ENCODE measurements at places on chromosomes 12 and 14. TPM values are rescaled to one million over a fixed set of nuclear protein-coding genes. Genes with fewer than 3 reads are reported as not detected.

DNA sequence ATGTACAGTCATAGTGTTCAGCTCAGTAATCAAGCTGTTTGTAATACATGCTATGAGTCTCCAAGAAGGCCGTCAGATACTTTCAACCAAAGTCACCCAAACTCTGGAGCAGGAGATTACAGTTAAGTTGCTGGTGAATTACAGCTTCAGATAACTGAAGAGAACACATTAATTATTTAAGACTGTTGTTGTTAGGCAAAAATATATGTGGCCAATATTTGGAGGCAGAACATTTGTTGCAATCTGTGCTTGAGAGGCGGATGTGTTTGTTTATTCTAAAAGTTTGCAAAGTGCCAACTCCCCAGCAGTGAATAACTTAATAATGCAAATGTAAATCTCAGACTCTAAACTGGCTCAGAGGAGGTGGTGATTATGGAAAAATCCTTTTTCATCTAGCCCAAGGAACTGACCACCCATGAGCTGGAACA is 300.7 kb upstream of the TBX3 start:
- DNase-seq, result no peak

GRCh38 chr12:31323391-31324115 is 2.4 kb downstream of the SINHCAF start:
- peak; percentile 36 for DNase-seq

- peak; percentile 6 for DNase-seq
Observed at GRCh38 chr14:60951776-60952435, 29.0 kb downstream of the TRMT5 start.

GRCh38 chr14:95320078-95320895 is 579 bp upstream of the CLMN start:
- DNase-seq, result no peak

DNA sequence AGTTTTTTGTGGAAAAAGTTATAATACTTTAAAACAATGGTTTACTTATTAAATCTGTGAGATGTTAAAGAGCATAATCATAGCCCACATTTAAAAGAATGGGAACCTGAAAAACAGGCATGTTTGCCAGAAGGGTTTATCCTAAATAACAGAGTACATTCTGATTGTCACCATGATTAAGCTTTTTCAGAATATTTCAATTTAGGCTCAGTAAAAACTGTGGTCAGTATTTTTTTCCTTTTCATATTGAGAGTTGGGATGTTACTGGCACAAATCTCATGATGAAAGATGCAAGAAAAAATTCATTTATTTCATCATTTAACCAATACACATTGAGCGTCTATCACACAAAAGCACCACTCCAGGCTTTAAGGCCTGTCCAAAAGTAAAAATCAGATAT is 18.6 kb downstream of the EPS8 start:
- DNase-seq, result no peak

DNA sequence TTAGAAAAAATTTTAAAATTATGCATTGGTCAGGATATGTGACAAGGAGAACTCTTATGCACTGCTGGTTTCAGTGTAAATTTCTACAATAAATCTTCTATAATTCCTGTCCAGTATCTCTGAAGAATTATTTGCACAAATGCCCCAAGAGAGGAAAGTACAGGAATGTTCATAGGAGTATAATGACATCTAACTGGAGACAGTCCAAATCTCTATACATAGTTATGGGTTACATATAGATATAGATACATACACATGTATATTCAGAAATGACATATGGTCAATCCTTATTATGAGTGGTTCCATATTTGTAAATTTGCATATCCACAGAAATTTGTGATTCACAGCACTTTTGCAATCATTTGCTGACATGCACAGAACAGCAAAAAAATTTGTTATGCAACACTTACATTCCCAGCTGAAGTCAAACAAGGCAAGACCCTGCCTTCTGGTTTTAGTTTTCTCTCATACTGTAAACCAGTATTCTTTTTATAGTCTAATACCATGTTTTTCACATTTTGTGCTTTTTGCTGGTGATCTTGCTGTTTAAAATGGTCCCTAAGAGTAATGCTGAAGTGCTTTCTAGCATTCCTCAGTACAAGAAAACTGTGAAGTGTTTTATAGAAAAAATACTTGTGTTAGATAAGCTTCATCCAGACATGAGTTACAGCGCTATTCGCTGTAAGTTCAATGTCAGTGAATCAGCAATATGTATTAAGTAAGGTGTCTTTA is 103.8 kb downstream of the SLC16A7 start:
- no peak for DNase-seq

- no peak for DNase-seq
Observed at GRCh38 chr12:83186419-83186818, 499.7 kb downstream of the TMTC2 start.

DNA sequence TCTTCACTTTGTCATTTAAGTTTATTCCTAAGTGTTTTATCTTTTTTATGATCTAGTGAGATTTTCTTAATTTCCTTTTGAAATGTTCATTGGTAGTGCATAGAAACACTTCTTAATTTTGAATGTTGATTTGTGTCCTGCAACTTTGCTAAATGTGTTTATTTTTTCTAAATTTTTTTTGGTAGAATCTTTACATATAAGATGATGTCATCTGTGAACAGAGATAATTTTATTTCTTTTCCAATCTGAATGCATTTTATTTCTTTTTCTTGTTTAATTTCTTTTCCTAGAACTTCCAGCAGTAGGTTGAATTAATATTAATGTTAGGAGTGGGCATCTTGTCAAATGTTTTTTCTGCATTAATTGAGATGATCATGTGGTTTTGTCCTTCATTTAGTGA is 42.1 kb downstream of the SLCO1B3 start:
- no peak for DNase-seq

DNA sequence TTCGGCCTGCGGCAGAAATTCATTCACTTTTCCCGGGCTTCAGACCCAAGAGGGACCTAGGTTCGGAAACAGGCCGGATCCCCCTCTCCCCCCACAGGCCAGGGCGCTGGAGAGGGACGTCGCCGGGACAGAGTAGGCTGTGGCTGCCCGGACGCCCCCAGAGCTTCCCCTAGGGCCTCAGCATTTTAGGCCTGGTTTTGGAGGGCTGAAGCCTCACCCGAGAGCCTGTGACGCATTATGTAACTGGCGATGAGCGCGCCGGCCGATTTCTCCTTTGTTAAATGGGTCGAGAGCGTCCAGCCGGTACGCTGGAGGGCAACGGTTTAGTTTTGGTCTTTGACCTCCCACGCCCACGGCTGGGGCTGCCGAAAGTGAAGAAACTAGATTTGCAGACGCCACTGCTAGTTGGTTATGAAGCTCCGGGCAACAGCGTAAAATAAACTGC is 657 bp downstream of the PEBP1 start:
- DNase-seq, result peak; percentile 45

DNA sequence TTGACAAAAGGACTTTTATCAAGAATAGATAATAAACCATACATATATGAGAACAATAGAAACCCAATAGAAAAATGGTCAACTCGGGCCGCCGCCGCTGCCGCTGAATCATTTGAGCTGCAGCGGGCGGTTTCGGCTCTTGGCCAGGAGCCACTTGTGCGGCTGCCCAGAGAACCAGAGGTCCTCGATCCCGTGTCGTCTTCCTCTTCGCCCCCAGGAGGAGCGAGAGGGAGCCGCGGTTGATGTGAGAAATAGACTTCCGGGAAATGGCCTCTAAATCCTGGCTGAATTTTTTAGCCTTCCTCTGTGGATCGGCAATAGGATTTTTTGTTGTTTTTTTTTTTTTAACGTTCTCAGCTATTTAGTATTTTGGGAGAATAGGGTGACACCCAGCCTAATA is 44.8 kb downstream of the CPSF6 start:
- peak; percentile 64 for DNase-seq

- no peak for DNase-seq
Observed at GRCh38 chr12:120761519-120761934, 35.9 kb downstream of the ACADS start.

DNA sequence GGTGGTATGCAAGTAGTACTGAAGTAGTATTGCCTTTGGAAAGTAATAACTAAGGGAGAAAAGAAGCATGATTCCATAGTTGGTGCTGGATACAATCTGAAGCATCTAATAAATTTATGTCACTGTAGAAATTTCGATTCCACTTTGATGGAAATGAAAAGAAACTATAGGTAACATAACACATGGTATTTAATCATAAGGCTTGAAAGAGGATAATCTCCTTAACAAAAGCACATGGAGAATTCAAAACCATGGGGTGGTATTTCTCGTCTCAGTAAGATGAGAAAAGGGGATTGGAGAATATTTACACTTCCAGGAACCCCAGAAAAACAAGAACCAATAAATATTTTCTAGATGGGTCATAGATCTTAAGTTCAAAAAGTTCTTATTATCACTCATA is 72.7 kb downstream of the NDUFA12 start:
- DNase-seq, result no peak

- no peak for DNase-seq
Observed at GRCh38 chr14:89032086-89032649, 207.7 kb downstream of the TTC8 start.

DNA sequence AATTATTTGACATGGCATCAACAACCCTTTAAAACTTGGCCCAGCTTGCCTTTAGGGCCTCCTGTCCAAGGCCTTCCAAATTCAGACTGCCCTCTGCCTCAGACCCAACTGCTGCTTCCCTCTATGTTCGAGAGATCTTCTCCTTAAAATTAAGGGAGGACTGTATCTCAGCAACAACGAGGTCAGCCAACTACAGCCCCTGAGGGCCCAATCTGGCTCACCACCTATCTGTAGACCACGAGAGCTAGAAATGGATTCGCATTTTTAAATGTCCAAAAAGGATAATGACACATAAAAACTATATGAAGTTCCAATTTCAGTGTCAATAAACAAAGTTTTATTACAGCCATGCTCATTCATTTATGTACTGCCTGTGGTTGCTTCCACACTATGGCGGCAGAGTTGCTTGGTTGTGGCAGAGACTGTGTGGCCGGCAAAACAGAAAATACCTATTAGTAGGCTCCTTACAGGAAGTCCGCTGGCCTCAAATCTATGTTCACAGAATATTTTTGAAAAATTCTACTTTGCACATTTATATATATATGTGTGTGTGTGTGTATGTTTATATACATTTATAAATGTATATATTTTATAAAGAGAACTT is 1026.9 kb downstream of the BCL11B start:
- DNase-seq, result no peak

- no peak for DNase-seq
Observed at GRCh38 chr12:56255671-56256070, 2.5 kb downstream of the ANKRD52 start.

GRCh38 chr14:49228552-49228951 is 357.6 kb downstream of the RPS29 start:
- DNase-seq, result no peak

DNA sequence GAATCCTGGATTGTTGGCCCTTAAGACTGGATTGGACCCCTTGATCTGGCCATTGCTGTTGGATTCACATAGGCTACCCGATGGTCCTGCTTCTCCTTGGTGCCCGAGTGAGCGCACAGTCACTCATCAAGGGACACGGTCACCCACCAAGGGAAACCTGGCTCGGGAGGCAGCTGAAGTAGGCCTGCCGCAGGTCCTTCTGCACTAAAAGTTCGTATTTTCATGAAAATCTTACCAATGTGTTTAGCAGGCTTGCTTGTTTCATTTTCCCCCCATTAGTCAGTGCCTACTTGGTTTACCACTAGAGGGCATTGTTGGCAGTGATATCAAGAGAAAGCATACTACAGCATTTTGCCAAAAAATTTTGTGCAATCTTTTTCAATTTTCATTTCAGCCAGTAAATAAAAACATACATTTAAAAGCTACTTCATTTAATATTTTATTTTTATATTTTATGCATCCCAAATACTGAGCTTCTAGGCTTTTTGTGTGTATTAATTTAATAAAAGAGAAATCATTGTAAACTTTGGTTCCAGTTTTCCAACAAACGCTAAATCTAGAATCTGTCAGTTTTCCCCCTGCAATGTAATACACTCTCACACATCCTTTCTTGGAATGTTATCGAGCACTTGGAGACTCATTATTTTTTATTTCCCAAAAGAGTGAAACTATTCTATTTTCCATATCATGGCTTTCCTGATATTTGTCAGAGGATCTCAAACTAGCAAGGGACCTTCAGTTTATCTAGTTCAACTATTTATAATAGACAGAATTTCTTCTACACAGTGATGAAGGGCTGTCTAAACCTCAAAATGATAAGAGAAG is 116.7 kb downstream of the LMNTD1 start:
- peak; percentile 75 for DNase-seq

DNA sequence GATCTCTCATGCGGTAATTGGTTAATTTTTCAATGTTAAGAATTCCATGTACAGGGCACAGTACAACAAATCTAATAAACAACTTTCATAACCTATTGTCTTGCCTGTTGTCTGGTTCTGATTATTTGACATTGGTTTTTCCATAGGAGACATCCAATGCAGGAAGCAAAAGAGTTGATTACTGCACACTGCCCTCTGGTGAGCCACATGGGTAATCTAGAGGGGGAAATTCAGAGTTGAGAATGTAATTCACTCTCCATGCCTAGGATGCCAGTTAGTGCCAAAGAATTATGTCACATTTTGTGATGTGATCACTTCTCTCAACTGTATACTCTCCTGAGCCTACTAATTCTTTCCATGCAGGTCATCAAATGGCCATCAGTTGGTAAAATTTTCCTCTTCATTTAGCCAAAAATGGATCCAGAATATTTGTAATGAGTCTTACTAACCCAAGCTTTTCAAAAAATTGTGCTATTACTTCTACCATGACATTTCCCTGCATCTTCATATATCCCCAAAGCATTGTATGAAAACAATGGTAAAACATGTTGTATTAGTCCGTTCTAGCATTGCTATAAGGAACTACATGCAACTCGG is 17.7 kb upstream of the CCDC91 start:
- peak; percentile 73 for DNase-seq

GRCh38 chr14:60179431-60179869 is 14.3 kb upstream of the DHRS7 start:
- DNase-seq, result no peak

- DNase-seq, result no peak
Observed at GRCh38 chr12:131684015-131684725, 26.7 kb upstream of the SFSWAP start.

DNA sequence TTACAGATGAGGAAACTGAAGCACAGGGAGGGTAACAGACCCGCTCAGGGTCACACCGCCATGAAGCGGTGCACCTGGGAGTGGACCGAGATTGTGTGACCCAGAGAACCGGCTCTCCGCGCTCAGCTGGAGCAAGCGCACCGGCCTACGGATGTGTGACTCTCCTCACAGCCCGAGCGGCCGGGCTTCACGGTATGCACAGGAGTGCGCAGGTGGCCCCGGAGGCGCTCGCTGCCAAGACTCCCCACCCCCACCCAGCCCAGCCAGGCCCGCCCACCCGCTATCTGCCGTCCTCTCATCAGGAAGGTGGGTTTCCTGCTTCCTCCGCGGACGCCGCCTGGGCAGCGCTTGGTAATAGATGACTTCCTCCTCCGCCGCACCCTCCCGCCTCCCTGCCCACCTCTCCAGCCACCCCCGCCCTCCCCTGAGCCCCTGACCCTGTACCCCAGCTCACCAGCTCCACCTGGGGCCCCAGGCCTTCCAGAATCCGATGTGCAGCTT is 110.7 kb downstream of the NCOR2 start:
- DNase-seq, result no peak

- DNase-seq, result no peak
Observed at GRCh38 chr12:106239241-106239950, 8.4 kb downstream of the CKAP4 start.

- no peak for DNase-seq
Observed at GRCh38 chr12:102569803-102570202, 89.4 kb upstream of the IGF1 start.

CAPZA3 gene
- not detected for total RNA-seq

DHRS1 gene
- total RNA-seq, result 20.0 TPM

OTOGL gene
- total RNA-seq, result 2.0 TPM

KRT8 gene
- total RNA-seq, result 31.7 TPM

GPR162 gene
- total RNA-seq, result 13.7 TPM

HAL gene
- 0.62 TPM for total RNA-seq

LRRC9 gene
- not detected for total RNA-seq

BEST3 gene
- 0.18 TPM for total RNA-seq

TPPP2 gene
- total RNA-seq, result not detected

All from endothelial cell of umbilical vein (primary cell).